Activated CD4-positive, CD25-positive, alpha-beta regulatory T cell treated with anti-CD3 and anti-CD28 coated beads, Interleukin-2, amount 50 U/mL, for 16 hours (primary cell): ENCODE measurements at places on chromosomes 4 and X.

GRCh38 chr4:45004847-45005565, 278.6 kb upstream of the GNPDA2 start:
- DNase-seq: no peak

GRCh38 chrX:101370888-101371504, 15.0 kb downstream of the BTK start:
- DNase-seq: no peak

GRCh38 chr4:15451181-15451865, 18.4 kb upstream of the CC2D2A start:
- no peak for DNase-seq

GRCh38 chr4:3740256-3740655, 25.9 kb upstream of the ADRA2C start:
- DNase-seq: no peak

- DNase-seq: no peak
Measured at GRCh38 chrX:6225288-6225910, 3.3 kb downstream of the NLGN4X start.

GRCh38 chr4:85477534-85477933, 2.6 kb downstream of the ARHGAP24 start:
- DNase-seq: no peak

DNA sequence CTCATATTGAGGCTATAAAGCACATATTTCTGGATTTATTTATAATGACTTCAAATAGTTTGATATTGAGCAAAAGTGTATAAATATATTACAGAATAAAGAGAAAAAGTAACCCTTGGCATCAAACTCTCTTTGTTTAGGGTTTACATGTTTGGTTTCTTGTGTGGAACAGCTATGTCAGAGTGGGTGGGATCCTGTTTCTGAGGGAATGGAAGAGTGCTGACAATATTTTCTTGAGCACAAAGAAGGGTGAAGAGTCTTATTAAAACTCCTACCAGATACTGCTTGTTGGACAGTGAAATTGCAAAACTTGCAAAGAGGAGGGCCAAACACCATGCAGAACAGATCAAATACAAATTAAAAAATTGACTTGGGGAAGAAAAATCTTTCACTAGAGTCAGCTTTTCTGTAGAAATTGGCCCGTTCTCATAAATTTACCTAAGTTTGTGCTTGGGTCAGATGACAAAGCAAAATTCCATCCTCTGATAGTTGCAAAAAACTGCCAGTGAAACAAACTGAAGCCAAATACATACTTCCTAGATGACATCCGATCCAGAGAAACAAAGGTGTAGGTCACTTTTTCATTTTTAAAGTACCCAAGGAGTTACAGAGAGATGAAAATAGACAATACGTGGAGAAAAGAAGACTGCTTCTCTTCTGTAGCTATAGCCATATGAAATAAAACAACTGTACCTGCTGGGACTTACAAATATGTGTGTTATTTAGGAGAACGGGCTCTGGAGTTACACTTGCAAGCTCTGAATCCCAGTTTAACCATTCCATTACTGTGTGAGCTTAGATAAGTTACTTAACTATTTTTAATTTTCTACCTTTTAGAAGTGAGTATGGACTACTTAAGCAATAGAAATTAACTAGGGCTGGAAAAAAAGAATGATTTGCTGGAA, 133.3 kb downstream of the MAML3 start:
- DNase-seq: no peak

DNA sequence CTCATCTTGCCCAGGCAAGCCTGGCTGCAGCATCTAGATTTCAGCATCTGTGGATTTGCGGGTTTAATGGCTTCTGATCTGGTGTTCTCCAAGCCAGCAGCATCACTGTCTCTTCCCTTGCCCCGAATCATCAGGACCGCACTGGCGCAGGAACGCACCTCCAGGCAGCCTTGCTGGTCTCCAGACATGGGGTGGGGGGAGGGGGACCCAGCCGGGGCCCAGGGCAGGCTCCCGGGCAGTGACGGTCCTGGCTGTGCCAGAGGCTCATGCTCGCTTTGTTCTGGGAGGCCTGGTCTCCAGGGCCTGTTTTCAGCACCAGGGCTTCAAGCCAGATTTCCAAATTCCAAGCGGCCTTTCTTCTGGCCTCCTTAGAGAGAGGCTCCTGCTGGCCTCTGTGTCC, 4.9 kb downstream of the CFAP99 start:
- no peak for DNase-seq

- no peak for DNase-seq
Measured at GRCh38 chrX:11965436-11965835, 172.8 kb upstream of the FRMPD4 start.

GRCh38 chr4:185748901-185749390, 63.0 kb downstream of the SORBS2 start:
- no peak for DNase-seq
